ENCODE measurements at places on chromosomes 1 and 21.

GRCh38 chr21:35275776-35276175, 226.7 kb upstream of the RUNX1 start:
- no peak for DNase-seq

GRCh38 chr21:36698981-36699545, at the start of gene SIM2:
Gene SIM2, plus strand, starts transcription at chr21:36699115. Its CDS starts 632 bp downstream, at chr21:36699747.
- no peak for DNase-seq

DNA sequence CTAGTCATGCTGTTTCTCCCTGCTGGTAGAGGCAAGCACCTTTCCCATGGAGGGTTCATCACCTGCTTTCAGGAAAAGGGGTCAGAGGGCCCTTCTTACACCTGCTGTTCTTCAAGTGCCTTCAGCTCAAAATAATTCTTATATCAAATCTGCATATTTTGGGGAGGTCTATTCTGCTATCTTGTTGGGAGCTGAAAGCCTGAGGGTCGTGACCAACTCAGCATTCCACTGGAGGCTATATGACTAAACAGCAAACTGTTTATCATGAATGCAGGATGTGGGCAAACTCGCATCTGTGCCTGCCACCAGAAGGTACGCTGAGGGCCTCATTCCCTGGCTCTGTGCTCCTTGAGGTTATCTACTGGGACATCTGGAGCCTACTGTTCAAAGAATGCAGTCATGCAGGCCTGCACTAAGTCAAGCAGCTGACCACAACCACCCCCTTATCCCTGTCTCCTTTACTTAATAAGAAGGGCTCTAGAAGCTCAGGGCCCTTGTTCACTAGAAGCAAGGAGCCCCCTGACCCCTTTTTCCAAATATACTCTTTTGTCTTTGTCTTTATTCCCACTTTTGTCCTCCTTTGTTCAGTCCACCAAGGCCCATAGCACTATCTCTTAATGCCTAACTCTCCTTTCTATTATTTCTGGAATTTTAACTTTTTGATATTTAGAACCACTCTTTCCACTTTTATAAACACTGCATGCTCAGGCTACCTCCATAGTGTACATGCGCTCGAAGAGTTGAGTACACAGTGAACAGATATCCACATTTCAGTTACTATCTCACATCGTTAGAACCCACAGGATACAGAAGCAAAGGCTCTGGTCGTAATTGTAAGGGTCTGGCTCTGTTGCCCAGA, 4.5 kb upstream of the TRIM17 start:
- no peak for DNase-seq

GRCh38 chr1:35192056-35192852, 691 bp downstream of the SFPQ start:
- DNase-seq: peak; percentile 50

DNA sequence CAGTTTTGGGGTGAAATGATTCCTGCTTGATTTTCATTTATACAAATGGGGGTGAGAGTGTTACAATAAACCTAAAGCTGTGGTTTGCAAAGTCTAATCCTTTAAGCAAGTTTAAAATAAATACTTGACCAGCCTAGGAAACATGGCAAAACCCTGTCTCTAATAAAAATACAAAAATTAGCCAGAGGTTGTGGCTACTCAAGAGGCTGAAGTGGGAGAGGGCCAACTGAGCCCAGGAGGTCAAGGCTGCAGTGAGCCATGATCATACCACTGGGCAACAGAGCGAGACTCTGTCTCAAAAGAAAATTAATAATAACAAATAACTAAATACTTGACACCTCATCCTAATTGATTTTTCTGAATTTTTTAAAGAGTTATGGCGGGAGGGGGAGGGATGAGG, 110.8 kb downstream of the EIF4G3 start:
- no peak for DNase-seq

DNA sequence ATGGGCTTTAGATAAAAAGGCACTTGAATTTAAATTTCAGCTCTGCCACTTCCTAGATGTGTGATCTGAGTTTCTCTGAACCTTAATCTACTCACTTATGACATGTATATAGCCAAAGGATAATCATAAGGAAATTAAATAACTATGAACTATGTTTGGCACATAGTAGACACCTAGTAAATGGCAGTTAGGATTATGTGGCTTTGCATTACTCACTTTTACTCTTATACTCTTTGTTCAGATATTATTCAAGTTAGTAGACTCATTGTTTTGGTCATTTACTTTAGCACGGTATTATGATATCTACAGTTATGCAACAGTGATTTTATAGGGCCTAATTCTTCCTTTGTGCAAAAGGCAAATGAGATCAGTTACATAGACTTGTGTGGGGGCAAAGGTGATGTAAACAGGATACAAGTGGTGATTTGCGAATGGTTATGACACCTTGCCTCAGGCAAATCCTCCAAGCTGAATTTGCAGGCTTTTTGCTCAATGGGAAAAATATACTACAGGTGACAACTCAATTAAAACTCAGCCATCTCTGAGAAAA, 297.2 kb upstream of the PBX1 start:
- DNase-seq: no peak

DNA sequence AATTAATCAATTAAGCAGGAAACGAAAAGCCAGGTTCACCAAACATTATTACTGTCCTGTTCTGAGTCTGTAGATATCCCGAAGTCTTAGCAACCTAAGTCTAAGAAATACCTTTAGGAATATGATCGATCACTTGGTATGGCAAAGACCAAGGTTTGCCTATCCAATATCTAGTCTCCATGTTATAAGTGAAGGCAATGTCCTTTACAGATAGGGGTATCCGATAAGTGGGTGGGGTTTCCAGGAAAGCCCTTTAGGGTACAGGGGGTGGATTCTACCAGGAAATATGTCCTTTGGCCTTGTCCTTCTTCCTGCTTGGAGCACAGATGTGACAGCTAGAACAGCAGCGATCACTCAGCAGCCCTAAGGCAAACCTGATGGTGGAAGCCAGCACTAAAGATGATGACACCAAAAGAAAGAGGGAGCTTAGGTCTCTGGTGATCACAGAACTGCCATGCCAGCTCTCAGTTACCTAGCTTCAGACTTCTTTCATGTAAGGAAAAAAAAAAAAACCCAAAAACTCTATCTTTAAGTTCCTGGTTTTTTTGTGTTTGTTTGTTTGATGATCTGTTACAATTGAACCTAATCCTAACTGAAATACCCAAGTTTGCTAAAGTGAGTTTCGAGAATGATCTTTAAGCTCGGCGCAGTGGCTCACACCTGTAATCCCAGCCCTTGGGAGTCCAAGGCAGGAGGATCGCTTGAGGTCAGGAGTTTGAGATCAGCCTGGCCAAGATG, 40.8 kb downstream of the DSTYK start:
- DNase-seq: no peak
